Urinary bladder (tissue), 4 donors: ENCODE measurements at places on chromosomes 6 and 20. TPM values are rescaled to one million over a fixed set of nuclear protein-coding genes. Genes with fewer than 3 reads are reported as not detected.

DNA sequence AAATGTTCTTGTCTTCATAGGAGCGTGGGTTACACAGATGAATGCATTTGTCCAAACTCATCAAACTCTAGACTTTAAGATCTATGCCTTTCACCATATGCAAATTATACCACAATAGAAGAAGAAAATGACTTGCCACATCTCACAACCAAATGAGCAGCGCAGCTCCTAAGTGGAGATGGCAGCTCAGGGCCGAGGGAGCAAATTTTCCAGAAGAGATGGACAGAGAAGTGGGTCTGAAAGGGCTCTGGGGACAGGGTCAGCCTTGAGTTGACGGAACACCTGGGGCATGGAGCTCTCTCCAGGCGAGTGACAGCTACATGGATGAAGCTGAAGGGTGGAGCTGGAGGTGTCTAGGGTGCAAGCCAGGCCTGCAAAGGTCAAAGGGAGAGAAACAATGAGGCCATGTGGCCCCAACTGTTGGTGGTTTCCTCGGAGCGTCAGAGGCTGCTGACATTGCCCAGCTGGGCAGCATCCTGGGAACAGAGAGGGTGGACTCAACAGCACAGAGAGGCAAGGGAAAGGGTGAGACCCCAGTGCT, 228.3 kb downstream of the NRN1 start:
- DNase-seq: no peak

DNA sequence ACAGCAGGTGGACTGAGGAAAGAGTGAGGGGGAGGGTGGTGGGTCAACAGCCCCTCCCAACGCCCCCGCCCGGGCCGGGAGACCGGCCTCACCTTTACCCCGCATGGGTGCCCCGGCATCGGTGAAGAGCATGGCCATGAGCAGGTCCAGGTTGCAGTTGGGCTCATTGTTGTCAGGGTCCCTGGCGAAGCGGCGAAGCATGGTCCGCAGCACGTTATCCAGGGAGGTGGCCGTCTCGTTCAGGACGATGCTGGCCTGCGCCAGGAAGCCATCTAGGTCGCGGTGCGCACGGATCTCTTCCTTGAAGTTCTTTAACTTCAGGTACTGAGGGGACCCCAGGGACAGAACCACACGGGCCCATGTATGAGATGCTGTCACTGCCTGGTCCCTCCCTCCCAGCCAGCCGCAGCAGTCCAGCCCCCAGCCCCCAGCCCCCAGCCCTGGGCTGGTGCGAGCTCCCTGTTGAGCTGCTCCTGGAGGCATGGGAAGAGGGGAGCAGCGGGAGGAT, 4.9 kb downstream of the SLC4A11 start:
- no peak for DNase-seq

ANKRD66 gene
- not detected for polyA plus RNA-seq

DNA sequence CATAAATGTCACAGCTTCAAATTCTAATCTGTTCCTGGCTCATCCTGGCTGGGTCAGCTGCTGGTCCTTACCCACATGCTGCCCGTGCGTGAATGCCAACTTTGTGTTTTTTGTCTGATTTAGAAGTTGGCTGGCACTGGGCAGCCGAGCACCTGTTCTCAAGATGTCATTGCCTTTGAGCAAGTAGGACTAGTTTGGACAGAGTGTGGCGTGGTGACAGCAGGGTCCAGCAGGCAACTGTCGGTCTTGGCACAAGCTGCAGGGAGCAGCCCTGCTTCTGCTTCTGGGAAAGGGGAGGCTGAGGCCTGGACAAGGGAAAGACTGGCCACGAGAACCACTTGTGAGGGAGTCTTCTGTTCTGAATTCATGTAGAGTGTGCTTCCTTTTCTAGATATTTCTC, 26.4 kb upstream of the ADRM1 start:
- DNase-seq: no peak

MCHR2 gene
- polyA plus RNA-seq: not detected
